ENCODE measurements at places on chromosomes 11 and 22. TPM values are rescaled to one million over a fixed set of nuclear protein-coding genes. Genes with fewer than 3 reads are reported as not detected.
A peak's percentile ranks its signal among the peaks of the same experiment; 100 is the strongest.

- no peak for DNase-seq
Observed at GRCh38 chr22:41050883-41051282, 41.5 kb upstream of the EP300 start.

DNA sequence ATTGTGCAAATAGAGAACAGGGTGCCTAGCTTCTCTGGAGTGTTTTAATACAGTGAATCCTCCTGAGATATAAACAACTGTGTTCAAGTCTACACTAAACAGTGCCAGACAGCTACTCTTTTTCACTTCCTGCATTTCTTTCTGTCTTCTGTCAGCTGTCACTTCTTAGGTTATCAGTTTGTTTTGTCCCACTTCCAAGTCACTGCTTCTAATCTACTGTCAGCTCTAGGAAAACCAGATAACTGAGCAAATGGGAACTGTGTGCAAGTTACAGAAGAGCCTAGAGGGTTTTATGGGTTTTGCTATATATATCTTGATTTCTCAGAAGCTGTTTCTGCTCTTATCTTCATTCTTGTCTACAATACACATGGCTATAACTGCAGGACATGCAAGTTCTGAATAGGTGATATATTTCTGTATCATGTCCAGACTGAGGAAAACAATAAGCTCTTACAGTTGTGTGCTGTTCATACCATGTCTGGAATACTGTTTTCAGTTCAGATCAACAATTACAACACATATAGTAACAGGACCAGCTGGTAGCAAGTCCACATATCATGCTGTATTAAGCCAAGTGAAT, 5.8 kb downstream of the PITPNB start:
- DNase-seq = no peak

- no peak for DNase-seq
Observed at GRCh38 chr22:20852503-20852902, 6.1 kb downstream of the PI4KA start.

GRCh38 chr11:48001438-48002021, 21.2 kb downstream of the PTPRJ start:
- peak; percentile 74 for DNase-seq

- DNase-seq = no peak
Observed at GRCh38 chr11:9823439-9823838, 159.6 kb downstream of the SWAP70 start.

PTDSS2 gene
- total RNA-seq = 42.3 TPM
